T follicular helper cell (primary cell): ENCODE measurements at places on chromosomes 7 and 10.

DNA sequence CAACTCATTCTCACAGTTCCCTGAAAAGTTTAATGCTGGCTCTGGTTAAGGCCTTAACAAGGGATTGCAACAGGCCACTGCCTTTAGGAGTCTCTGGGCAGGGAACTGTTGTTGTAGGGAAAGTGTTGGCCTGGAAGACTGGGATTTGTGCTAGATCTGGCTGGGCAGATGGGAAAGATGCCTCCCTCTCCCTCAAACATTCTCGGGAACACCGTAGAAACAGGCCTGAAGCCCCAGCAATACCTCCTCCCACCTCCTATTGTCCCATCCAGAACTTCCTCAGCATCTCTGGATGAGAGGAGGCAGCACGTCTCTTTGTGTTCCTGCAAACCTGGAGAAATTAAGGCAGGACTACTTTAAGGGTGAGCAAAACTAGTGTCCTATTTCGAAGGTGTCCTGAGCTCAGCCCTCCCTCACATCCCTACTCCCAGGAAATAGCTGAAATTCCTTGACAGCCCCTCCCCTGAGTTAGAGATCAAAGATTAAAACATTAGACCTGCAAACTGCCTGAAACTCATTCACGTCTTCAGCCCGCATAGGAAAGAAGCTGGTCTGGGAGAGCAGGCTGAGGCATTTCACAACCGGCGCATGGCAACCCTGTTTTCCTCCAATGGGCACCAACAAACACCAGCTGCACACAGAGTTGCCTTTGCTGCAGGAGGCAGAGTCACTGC is 10.9 kb upstream of the MAP3K8 start:
- DNase-seq = no peak

DNA sequence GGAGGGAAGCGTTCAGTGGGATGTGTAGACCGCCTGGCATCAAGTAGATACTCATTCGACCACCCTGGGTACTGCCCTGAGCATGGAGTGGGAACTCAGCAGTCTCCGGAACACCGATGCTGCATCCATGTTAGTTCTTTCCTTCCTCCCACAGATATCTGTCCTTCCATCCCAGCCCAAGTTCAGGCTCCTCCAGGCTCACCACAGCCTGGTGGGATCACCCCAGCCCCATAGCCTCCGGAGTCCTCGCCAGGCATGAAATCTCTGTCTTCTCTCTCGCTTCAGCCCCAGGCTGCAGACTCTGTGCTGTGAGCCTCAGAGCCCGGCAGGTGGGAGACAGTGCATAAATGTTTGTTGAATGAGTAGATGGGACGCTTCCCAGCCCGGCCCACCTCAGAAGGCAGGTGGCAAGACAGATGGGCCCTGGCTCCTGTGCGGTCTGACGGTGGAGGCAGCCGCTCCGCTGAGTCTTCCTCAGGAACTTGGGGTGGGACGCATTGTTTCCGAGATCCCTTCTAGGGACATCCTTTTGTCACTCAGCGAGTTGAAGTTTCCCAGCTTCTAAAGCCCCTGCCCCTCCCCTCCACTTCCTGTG is 42.9 kb downstream of the ELFN1 start:
- no peak for DNase-seq

- DNase-seq = no peak
Measured at GRCh38 chr7:54995610-54996363, 23.0 kb upstream of the EGFR start.

DNA sequence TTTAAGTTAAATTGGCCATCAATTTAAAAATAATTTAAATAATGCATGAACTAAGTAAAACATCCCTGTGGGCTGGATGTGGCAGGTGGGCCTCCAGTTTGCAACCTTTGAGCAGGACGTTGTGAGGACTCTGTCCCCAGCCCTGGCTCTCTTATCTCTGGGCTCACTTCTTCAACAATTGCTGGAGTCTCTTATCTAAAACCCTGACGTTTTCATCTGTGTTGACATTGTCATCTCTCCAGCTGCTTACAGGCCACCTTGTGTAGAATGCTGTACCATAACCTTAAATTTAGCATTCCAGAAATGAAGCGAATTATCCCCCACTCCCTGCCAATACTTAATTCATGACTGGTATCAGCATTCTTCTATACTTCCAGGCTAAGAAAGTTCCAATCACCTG is 3.2 kb upstream of the KIF5B start:
- DNase-seq = no peak

- DNase-seq = no peak
Measured at GRCh38 chr7:134362587-134363483, 46.1 kb upstream of the SLC35B4 start.

DNA sequence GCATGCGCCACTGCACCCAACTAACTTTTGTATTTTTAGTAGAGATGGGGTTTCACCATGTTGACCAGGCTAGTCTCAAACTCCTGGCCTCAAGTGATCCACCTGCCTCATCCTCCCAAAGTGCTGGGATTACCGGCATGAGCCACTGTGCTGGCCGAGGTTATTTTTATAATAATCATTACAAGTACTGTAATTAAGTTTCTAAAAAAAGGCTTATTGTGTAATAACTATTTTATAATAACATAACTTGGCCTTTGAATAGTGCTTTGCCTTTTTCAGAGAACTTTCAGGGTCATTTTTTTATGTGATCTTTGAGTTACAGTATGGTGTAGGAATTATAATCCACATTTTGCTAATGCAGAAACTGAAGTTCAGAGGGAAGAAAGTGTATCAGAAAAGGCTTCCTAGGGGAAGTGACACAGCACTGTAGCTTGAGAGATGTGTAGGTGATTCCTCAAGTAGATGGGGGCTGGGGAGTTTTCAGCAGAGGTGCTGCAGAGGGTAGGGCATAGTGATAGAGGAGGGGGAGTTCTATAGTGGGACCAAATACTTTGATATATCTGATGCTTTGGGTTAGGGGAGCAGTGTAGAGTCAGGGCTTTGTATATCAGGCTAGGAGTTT is 9.2 kb upstream of the SYPL1 start:
- no peak for DNase-seq

DNA sequence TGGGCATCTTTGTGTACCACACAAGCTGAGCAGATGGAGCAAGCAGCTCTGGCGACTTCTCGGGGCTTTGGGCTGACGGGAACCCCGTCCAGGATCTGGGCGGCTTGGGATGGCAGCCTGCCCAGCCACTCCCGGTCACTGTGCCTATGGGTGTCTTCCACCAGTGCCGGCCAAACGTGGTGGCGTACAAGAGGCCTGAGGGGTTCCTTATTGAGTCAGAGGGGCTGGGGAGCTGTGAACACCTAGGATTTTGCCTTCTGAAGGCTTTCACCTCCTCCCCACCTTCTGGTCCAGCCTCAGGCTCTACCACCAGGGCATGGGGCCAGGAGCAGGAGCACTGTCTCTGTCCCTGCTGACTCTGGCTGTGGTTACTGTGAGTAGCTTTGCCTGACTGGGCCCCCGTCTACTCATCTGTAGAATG is 71.8 kb upstream of the PPIF start:
- DNase-seq = no peak

GRCh38 chr10:61750943-61751471 is 88.3 kb downstream of the CABCOCO1 start:
- DNase-seq = peak; percentile 45

- DNase-seq = no peak
Measured at GRCh38 chr7:10802526-10802925, 171.1 kb upstream of the PHF14 start.

DNA sequence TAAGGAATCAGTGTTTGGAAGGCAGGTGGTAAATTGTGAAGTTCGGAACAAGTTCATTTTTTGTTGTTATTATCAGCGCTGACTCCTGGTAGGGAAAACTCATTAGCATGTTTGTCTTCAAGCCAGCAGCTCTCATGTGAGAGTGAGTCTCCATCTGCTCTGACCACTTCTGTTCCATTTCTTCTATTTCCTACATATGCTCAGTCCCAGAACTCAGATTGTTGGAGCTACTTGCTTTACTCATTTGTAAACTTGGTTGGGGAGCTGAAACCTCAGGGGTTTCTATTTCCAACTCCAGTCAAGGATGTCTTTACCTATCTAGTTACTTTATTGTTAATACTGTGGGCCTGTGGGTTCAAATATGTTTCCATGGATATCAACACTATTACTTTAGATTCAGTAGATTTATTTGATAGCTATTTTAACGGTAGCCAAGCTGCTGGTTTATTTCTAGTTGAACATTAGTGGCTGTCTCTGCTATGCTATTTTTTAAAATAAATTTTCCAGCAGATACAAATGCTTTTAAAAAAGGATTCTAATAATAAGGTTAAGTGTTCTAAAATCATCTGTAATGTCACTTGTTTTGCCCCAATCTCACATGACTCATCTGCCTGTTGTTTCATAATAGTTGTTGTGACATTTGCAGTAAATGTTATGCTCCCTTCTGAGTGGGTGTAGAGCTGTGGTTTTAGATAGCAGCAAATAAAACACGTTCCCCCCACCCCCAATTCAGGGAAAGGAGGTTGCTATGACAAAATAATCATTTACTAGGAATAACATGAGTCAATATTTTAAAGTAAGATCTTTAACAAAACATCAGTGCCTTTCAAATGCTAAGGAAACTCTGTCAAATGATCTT is 143.3 kb downstream of the HDAC9 start:
- no peak for DNase-seq

DNA sequence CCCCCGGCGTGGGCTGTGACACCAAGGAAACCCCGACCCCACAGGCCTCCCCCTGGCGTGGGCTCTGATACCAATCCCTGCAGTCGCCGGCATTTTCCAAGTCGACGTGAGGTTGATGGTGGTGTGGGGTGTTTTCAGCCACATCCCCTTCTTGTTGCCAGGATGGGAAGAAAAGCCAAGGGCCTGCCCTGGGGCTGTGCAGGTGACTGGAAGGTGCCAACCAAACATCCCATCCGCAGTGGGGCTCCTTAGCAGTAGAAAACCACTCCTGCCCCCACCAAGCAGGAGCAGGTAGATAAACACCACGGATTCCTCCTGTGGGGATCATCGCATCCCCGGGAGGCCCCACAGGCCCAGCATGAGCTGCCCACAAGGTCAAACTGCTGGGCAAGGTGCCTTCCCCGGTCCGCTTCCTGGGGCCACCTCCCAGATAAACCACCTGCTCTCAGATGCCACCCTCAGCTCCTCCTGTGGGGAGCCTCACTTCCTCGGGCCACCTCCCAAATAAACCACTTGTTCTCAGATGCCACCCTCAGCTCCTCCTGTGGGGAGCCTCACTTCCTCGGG is 88.5 kb upstream of the DIP2C start:
- DNase-seq = no peak

DNA sequence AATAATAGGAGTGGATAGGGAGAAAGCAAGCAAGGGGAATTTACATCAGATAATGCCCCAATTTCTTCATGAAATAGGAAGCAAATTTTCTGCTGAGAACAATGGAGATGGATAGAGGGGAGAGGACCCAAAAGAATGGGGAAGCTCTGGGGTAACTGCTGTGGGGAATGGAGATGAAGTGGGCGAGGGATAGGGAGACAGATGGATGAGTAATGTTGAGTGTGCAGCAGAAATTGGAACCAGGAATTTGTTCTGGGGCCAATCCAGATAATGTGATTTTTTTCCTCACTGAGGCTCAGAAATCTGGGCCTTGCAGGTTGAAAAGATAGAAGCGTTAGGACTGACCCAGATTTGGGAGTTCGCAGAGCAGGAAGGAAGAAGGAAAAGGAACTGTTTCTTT is 24.5 kb upstream of the MRC1 start:
- DNase-seq = no peak

GRCh38 chr7:130013241-130013640 is 37.9 kb downstream of the ZC3HC1 start:
- DNase-seq = no peak

- no peak for DNase-seq
Measured at GRCh38 chr10:36018996-36019395, 376.9 kb upstream of the FZD8 start.

DNA sequence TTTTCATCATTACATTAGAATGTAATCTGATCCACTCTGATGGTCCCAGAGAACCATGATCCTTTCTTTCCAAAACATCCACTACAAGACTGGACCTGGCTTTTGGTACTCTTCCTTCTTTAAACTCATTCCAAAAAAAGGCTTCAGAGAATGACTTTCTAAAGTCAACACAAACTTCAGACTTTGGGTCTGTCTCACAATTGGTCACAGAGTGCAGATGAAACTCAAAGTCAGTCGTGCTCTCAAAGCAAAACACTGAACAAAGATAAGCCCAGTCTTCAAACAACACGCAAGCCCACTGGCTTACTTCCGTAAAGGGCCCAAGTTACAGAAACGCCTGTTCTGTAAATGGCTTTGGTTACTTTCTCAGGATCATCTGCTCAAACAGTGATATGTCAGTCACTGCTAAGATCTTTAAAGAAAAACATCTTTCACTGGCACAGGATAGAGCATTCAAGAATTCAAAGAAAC is 250.9 kb upstream of the MKLN1 start:
- DNase-seq = no peak
